Caco-2 (cell line): ENCODE measurements at places on chromosomes 4 and X. TPM values are rescaled to one million over a fixed set of nuclear protein-coding genes. Genes with fewer than 3 reads are reported as not detected.

DNA sequence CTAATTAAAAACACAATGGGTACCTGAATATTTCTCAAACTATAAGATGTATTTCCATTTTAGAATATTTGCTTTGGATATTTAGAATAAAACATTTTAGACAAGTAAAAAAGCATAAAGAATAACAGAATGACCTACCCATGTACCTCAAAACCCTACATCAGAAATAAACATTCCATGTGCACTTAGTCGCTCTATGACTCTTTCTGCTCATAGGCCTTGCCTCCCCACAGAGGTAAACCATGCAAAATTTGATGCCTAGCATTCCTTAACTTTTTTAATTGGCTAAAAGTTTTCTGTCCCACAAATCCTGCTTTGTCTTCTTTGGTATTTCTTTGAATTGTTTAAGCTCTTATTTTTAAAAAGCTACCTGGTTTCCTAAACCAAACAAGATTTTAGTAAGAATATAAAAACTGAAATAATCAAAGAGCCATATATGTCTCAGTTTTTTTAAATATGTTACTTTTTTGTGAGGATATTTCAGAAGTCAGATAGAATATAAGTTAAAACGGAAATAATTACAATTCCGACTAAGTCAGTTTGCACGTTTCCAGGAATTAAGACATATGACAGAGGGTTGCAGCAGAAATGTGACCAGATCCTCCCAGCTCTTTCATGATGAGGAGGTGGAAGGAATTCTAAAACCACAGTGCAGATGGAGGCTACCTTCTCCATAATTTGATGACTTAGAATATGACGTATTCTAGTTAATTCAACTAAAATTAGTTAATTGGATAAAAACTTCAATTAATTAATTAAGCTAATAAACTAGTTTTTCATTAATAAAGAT lies 102.5 kb downstream of the FIP1L1 start:
- H3K4me3 ChIP-seq = no peak overlapping the region
- peaks cover 37% of the 10 kb centered on the region for H3K4me1 ChIP-seq
- no peaks in the 10 kb centered on the region for H3K27me3 ChIP-seq
- no peak for DNase-seq
- no peaks in the 10 kb centered on the region for H3K36me3 ChIP-seq

GRCh38 chr4:180860089-180860720 lies 1383.0 kb upstream of the TENM3 start:
- H3K27ac ChIP-seq = no peak overlapping the region
- no peaks in the 10 kb centered on the region for H3K4me1 ChIP-seq
- H3K27me3 ChIP-seq = no peaks in the 10 kb centered on the region
- DNase-seq = no peak

- H3K4me3 ChIP-seq = no peak overlapping the region
- no peaks in the 10 kb centered on the region for H3K4me1 ChIP-seq
- DNase-seq = no peak
- H3K27ac ChIP-seq = no peak overlapping the region
- no peaks in the 10 kb centered on the region for H3K36me3 ChIP-seq
These were observed 11.4 kb downstream of the EFNB1 start for GRCh38 chrX:68840256-68840655.

GRCh38 chr4:158176108-158176507 lies 3.3 kb upstream of the GASK1B start:
- H3K36me3 ChIP-seq = no peaks in the 10 kb centered on the region
- no peaks in the 10 kb centered on the region for H3K27me3 ChIP-seq
- peaks cover 14% of the 10 kb centered on the region for H3K4me1 ChIP-seq

DNA sequence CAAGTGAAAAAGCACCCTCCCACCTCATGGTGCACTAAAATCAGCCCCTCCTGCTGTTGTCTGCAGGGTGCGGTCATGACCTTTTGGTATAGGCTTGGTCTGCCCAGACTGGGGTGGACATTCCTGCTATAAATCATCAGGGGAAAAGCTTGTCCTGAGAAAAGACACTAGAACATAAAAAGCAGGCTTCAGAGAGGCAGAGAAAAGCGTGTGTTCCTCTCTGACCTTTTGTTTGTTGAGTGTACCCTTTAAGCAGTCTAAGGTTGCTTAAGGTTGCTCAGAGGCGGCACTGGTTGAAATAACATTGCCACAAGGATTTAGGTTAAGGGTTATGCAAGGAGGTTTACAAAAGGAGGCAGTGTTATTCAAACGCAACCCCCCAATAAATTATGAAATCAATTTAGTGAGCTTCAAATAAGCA lies 43.5 kb downstream of the CCDC158 start:
- no peaks in the 10 kb centered on the region for H3K27me3 ChIP-seq
- peak overlapping the region; percentile 30 for H3K27ac ChIP-seq
- H3K36me3 ChIP-seq = no peaks in the 10 kb centered on the region
- H3K4me3 ChIP-seq = no peak overlapping the region

DNA sequence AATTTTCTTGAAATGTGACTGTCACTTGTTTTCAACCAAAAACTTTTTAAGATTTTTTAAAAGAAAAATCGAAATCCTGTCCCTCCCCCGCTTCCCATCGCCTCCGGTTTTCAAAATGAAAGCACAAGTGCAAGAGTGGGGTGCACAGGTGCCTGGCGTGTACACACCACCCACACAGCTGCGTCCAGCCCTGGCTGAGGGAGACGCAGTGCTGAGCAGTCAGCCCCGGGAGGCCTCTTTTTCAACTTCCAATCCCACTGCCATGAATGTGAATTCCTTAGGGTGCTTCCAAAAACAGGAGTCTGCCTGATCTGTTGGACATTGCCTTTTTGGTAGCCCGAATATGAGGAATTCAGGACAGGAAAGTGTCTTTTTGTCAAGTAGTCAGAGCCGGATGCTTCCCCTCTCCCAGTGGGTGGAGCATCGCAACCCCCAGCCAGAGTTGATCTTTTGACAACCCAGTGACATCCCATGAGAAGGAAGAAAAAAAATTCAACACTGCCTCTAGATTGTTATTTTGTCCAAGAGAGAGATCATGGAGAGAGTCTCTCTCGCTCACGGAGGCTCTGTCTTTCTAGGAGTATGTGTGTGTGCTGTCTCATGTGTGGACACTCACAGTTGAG lies 8.9 kb downstream of the PRRG3 start:
- DNase-seq = no peak
- H3K4me3 ChIP-seq = no peak overlapping the region
- no peak overlapping the region for H3K27ac ChIP-seq
- no peaks in the 10 kb centered on the region for H3K36me3 ChIP-seq
- H3K4me1 ChIP-seq = no peaks in the 10 kb centered on the region
- no peaks in the 10 kb centered on the region; the same call in 1 of the 2 replicates for H3K27me3 ChIP-seq

GRCh38 chr4:61173799-61174198 lies 26.3 kb upstream of the ADGRL3 start:
- no peak for DNase-seq
- H3K27ac ChIP-seq = no peak overlapping the region
- H3K36me3 ChIP-seq = no peaks in the 10 kb centered on the region
- no peak overlapping the region for H3K4me3 ChIP-seq
- no peaks in the 10 kb centered on the region for H3K27me3 ChIP-seq

- H3K27ac ChIP-seq = no peak overlapping the region
- H3K4me3 ChIP-seq = no peak overlapping the region
- H3K36me3 ChIP-seq = no peaks in the 10 kb centered on the region
- no peaks in the 10 kb centered on the region for H3K27me3 ChIP-seq
- DNase-seq = no peak
These were observed 29.2 kb downstream of the FNIP2 start for GRCh38 chr4:158798062-158798461.

GRCh38 chrX:74343343-74344279 lies 39.6 kb downstream of the ZCCHC13 start:
- H3K4me1 ChIP-seq = peaks cover 28% of the 10 kb centered on the region
- DNase-seq = peak; percentile 67
- no peaks in the 10 kb centered on the region for H3K36me3 ChIP-seq
- H3K4me3 ChIP-seq = no peak overlapping the region

GRCh38 chrX:115058276-115058675 lies 40.9 kb upstream of the IL13RA2 start:
- no peak for DNase-seq
- H3K4me1 ChIP-seq = no peaks in the 10 kb centered on the region
- H3K36me3 ChIP-seq = no peaks in the 10 kb centered on the region
- H3K4me3 ChIP-seq = no peak overlapping the region
- H3K27ac ChIP-seq = no peak overlapping the region
- no peaks in the 10 kb centered on the region for H3K27me3 ChIP-seq

DNA sequence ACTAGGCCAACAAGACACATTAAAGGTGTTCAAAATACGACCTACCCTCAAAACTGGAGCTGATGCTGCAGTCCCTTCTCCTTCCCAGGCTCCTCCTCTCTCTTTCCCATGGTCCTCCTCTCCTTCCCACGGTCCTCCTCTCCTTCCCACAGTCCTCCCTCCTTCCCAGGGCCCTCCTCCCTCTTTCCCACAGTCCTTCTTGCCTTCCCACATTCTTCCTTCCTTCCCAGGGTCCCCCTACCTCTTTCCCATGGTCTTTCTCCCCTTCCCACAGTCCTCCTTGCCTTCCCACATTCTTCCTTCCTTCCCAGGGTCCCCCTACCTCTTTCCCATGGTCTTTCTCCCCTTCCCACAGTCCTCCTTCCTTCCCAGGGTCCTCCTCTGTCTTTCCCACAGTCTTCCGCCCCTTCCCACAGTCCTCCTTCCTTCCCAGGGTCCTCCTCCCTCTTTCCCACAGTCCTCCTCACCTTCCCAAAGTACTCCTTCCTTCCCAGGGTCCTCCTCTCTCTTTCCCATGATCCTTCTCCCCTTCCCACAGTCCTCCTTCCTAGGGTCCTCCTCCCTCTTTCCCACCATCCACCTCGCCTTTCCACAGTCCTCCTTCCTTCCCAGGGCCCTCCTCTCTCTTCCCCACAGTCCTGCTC lies 54.2 kb downstream of the SH3KBP1 start:
- no peak for DNase-seq
- H3K36me3 ChIP-seq = no peaks in the 10 kb centered on the region
- H3K4me3 ChIP-seq = no peak overlapping the region
- peaks cover 8% of the 10 kb centered on the region; the same call in 1 of the 2 replicates for H3K4me1 ChIP-seq
- peak overlapping the region; percentile 14 for H3K27ac ChIP-seq

Gene PDZD4
- total RNA-seq = 1.3 and 1.8 TPM in 2 replicates

Gene DCX
- total RNA-seq = not detected in 2 replicates

Gene NALF2
- 3.0 and 3.1 TPM in 2 replicates for total RNA-seq

Gene AVPR2
- not detected in 2 replicates for total RNA-seq

Gene EXOC1L
- not detected in 2 replicates for total RNA-seq

Gene ADAMTS3
- not detected in 2 replicates for total RNA-seq
